Omental fat pad (tissue), 4 donors: ENCODE measurements at places on chromosomes 2 and 18.
A peak's percentile ranks its signal among the peaks of the same experiment; 100 is the strongest.

DNA sequence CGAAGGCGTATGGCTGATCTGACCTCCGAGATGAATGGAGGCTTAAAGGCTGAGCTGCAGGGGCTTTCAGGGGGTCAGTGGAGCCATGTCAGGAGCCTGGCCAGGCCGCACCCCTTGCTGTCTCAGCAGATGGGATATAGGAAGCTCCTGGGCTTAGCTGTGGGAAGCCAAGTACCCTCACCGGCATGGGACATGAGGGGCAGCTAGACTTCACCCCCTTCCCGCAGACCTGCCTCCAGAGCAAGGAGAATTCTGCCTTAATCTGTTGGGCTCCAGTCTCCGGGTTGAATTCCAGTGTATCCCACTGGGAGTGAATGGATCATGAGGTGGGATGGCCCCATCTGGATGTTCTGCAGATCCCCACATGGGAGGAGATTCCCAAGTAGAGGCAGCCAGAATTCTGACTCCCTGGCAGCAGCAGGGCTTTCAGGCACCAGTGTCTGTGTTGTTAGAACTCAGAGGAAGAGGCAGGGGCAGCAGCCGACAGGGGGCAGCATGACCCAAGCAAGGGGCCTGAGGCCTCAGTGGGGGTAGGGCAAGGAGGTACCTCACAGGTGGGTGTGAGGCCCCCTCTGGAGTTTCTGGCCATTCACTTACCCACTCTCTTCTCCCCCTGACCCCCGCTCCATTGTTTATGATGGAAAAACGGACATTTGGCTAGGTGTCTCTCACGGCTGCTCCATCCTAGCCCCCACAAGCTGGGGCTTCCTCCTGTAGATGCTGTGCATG, 19.1 kb downstream of the CAPG start:
- DNase-seq, result peak; percentile 58

DNA sequence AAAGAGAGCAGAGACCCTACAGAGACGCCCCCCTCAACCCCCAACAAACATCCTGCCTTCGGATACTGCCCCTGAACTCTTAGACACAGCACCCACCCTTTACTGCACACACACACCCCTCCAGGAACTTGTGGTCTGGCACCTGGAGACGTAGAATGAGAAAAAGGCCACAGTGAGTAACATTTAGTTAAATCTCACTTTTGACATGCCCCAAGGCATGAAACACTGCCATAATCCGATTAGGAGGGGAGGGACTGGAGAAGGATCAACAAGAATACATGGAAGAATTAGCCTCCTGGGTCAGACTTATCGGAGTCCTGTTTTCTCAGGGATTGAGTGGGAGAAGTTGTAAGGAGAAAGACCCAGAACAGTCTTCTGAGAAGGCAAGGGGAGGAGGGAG, 4.1 kb downstream of the CDK5R2 start:
- no peak for DNase-seq

GRCh38 chr2:140650825-140651224, 1480.0 kb downstream of the LRP1B start:
- DNase-seq, result no peak

- DNase-seq, result no peak
These were observed 163.6 kb downstream of the PRKCE start for GRCh38 chr2:45814951-45815621.

DNA sequence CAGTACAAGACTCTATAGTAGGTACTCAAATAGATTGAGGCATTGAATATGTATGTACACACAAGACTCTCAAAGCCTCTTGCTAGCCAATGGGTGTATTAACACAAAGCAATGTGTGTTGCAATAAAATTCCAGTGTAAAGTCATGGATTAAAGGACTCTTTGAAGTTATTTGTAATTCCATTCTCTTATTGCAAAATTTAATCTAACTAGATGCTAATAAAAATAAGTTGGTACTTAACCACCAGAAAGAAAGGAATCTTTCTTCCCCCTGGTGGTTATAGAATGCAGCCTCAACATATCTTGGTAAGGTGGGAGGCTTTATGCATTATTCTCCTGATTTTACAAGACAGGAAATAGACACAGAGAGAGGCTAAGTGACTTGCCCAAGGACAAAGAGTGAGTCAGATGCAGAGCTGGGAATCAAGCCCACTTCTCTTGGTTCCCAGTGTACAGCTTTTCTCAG, 18.0 kb downstream of the LRP1B start:
- DNase-seq, result no peak

- DNase-seq, result no peak
These were observed 117.2 kb upstream of the KLF7 start for GRCh38 chr2:207282916-207283315.

DNA sequence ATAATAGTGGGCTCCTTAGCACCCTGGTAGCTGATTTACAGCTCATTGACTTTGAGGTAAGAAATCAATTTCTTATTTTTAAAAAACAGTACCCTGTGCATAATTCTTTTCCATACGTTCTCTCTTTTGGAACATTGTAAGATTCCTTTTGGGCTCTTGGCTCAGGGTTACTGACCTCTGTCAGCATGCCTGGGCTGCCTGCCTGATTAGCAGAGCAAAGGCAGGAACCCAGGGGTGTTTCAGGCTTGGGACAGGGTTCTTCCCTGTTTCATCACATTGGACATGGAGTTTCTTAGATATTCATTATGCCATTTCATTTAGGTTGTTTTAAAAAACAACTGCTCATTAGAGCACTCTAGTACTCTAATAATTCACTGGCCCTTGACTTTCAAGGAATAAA, 73.8 kb upstream of the ITM2C start:
- no peak for DNase-seq

- no peak for DNase-seq
These were observed 128.8 kb upstream of the TRIB2 start for GRCh38 chr2:12587729-12588522.

DNA sequence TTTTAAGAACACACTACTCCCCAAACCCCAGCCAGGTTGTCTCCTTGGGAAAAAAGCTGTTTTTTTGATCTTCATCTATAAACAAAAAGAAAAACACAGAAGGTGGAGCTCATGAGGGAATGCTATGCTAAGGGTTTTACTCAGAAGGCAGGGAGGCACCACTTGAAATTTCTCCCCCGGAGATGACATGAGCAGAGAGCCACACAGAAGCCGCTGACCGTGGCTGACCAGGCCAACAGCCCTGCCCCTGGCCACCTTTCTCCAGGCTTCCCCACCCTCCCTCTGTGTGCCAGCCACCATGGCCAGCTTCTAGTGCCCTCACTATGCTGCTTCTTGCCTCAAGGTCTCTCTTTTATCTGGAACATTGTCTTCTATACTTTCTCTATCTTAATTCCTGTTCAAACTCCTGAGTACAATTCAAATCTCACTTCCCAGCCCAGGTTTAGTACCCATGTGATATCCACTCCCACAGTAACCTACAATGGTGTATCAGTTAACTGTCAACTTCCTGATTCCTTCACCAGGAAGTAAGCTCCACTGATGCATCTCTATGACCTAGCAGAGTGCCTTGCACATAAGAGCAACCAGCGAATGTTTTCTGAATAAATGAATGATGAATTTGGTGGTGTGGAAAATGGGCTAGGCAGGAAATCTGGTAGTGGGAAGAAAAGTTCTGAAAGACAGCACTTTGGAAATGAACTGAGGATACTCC, 15.3 kb downstream of the LAPTM4A start:
- DNase-seq, result no peak

DNA sequence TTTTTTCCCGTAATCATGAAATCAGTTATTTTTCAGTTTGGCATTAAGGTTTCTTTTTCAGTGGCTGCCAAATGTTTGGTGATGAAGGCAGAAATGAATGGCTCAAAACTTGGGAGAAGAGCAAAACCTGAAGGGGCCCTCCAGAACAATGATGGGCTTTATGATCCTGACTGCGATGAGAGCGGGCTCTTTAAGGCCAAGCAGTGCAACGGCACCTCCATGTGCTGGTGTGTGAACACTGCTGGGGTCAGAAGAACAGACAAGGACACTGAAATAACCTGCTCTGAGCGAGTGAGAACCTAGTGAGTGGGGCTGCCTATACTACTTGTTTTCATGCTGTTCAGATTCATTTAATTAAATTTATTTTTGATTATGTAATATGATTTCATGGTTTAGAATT, 29.2 kb upstream of the MSH2 start:
- no peak for DNase-seq

- no peak for DNase-seq
These were observed 77.6 kb downstream of the PDE1A start for GRCh38 chr2:182349268-182349667.

DNA sequence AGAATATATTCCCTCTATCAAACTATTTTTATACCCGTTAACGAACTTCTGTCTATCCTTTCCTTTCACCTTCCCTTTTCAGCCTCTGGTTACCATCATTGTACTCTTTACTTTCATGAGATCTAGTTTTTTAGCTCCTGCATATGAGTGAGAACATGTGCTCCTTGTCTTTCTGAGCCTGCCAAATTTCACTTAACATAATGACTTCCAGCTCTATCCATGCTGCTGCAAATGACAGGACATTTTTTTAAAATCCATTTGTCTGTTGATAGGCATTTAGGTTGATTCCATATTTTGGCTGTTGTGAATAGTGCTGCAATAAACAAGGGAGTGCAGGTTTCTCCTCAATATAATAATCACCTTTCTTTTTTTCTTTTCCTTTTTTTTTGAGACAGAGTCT, 8.2 kb upstream of the CCDC195 start:
- no peak for DNase-seq

DNA sequence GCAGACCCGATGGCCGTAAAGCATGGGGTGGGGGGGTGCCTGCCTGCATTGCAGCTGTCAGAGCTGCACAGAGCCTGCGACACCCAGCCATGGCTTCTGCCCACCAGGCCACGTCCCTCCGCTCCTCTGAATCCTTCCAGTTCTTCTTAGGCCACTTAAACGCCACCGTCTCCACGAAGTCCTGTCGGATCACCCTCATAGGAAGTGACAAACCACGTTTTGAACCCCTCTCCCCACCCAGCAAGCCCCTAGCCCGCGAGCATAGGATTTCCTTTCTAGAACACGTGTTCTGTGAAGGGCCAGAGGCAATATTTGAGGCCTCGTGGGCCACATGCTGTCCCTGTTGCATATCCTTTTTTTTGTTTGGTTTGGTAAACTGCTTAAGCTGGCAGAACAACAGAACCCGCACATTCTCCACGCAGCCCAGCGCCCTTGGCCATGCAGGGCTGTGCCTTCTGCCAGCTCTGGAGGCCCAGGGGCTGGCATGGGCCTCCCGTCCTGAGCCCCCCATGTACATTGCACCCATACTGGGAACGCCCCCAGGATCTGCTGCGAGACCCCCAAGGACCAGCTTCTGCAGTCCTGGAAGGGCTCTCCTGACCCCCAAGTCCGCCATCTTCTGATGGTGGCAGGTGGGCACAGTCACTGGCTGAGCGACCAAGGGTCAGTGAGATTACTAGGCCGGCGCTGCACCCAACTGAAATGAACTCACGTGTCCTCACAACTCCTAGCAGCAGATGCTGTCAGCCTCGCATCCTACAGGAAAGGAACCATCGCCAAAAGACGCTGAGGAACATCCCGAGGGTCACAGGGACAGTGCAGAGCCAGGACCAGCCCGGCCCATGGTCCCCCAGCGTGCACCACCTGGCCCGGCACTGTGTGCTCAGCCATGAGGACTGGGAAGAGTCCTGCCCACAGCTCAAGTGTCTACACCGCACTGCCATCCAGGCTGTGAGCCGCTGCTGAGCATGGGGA, 35.1 kb downstream of the ADI1 start:
- DNase-seq, result no peak

GRCh38 chr18:24930478-24930877, 421.5 kb downstream of the ZNF521 start:
- no peak for DNase-seq

GRCh38 chr2:43714164-43714563, 37.9 kb upstream of the C1GALT1C1L start:
- no peak for DNase-seq

DNA sequence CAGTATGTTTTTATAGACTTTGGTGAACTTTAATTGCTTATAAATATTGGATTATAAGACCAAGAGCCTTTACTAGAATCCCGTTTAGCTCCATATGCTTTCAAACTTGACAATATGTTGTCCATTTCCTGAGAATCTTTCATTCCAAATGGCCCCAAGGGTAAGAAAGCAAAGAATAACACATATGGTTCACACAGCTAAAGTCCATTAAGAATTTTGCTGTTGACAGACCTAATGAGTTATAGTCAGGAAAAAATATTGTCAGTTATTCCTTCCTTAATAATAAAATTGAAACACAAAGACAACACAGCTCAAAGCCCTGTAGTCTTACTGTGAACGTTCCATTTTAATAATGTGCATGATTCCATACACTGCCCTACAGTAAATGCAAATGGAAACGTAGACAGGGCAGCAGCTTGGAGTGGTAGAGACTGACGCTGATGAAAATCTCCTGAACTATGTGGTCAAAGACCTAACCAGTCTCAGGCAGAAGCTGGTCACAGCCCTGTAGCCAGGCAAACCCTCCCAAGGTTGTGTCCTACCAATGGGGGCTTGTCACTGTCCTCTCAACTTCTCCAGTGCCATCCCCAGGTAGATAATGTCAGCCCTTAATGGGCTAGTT, 49.0 kb upstream of the ATIC start:
- no peak for DNase-seq

GRCh38 chr2:212034841-212035585, 503.6 kb downstream of the ERBB4 start:
- DNase-seq, result no peak

DNA sequence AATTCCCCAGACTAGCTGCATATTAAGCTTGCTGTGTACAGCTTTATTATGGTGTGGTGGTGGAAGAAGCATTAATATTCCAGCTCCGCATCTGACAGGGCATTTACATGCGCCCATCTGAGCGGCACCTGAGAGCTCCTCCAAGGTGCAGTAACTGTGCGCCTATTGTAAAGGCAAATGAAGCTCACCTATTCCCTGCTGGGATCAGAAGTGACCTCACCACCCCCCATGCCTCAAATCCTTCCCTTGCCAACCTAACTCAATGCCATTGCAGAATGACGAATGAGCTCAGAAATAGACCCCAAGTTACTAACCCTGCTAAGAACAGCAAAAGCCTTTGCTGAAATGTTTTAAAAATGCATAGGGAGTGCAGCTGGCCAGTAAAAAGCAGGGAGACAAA, 14.3 kb downstream of the BCL11A start:
- DNase-seq, result no peak

DNA sequence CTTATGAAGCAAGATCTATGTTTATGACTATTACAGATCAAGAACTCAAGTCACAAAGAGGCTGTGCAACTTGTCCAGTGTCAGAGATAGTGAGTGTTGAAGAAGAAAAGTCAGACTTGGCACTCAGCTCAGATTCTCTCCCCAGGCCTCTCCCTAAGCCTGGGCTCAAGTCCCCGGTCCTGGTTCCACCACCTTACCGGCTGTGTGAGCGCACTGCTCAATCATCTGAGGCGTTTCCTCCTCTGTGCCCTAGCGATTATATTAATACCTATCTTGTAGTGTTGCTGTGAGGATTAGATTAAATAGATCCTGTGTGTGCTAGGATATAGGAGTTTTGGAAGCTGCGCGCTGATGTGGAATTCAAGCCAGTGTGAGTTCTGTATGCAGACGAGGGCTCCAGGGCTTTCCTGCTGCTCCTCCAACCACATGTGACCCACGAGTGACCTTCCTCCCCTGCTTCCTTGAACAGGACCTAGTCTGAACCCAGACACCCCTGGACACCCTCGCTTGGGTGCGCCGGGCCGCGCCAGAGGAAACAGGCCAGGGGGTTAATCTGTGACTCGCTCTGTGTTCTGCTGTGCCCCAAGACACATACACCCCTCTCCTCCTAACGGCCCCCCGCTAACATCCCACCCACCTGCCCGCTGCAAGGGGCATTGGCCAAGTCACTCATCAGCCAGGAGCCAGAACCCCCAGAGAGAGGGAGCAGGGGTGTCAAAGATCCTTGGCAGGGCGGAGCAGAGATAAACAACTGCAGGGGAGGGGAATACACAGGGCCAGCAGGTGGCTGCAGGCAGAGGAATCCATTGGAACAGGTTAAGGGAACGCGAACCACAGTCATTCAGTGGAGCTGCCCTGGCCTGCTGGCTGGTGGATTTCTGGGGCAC, 38.3 kb downstream of the TNS1 start:
- DNase-seq, result no peak
